ENCODE measurements at places on chromosomes 2 and 18.

DNA sequence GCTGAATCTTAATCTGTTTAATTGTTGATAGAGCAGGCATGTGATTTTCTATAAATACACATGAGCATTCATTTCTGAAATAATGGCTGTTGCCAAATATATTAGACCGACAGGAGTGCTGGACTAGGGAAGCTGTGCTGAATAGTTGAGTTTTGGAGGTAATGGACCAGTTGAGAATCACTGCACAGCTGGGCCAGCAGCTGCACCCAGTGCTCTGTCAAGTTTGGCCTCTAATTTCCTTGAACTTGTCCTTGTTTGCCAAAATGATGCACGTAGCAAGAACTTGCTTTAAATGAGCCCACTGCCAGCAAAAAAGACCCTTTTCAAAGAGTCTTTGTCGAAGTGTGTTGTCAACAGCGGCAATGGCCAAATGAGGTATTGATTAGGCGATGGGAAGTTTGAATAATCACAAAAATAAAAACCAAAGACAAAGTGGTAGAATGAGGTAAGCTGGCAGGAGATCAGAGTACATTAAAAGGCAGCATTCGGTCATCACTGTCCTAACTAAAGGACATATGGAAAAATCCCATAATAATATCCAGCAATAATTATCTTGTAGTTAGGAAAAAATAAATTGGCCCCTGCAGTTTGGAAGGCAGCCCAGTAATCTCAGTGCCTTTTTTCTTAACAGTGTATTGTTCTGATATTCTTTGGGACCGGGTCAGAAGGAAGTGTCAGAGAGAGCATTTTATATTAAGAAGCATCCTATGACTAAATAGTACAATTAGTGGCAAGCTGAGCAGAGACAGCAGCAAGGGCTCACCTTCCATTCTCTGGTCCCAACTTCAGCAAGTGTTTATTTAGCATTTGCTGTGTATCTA is 126.2 kb downstream of the RAPGEF4 start:
- no peak for DNase-seq

GRCh38 chr2:235951982-235952381 is 216.2 kb downstream of the GBX2 start:
- no peak for DNase-seq

- DNase-seq: no peak
Measured at GRCh38 chr18:24370120-24370519, 27.5 kb downstream of the OSBPL1A start.

- no peak for DNase-seq
Measured at GRCh38 chr18:27713738-27714095, 463.2 kb downstream of the CDH2 start.

GRCh38 chr2:158544998-158545397 is 88.2 kb downstream of the PKP4 start:
- no peak for DNase-seq

DNA sequence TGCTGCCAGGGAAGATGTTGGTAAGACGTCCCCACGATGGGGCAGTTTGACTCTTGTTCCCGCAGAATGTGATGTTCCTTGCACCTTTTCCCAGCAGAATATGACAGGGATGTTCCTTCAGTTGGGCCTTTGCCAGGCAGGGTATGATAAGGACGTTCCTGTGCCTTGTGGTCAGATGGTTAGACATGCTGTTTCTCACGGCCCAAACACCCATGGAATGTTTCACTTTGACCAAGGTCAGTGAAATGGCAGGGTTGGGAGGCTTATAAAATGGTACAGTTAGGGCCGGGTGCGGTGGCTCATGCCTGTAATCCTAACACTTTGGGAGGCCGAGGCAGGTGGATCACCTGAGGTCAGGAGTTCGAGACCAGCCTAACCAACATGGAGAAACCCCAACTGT is 40.3 kb upstream of the YPEL5 start:
- no peak for DNase-seq

DNA sequence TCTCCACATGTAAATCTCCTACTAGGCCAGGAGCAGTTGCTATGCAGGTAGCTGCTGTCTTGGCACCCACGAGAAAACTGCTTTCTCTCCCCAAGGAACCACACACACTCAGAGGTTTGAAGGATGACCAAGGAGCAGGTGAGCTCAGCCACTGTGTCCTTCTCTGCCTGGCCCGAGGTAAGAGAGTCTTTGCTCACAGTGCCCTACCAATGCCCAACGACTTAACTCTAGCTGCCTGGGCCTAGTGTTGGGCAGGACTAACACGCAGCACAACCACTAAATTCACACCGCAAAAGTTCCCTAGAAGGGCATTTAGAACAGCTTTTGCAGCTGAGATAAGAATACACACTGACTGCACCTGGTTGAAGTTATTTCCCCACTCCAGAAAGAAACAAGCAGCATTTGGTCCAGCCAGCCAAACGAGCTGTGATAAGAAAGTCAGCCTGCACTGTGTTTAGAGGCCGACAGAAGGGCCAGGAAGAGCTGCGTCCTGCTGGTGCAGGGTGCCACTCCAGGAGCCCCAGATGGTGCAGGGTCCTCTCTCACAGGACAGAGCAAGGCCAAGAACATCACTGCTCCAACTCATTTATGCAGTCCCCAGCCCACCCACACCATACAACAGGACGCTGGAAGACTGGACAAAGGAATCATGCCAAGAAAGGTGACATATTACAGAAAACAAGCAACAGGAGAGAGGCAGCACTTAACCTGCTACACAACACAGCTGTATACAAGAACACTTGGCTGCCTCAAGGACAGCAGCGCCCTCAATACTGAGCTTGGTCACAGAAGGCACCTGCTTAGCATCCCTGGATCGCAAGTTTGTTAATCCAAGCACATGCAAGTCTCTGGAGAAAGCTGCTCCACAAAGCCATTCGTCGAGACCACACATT is 12.5 kb downstream of the HDLBP start:
- no peak for DNase-seq

DNA sequence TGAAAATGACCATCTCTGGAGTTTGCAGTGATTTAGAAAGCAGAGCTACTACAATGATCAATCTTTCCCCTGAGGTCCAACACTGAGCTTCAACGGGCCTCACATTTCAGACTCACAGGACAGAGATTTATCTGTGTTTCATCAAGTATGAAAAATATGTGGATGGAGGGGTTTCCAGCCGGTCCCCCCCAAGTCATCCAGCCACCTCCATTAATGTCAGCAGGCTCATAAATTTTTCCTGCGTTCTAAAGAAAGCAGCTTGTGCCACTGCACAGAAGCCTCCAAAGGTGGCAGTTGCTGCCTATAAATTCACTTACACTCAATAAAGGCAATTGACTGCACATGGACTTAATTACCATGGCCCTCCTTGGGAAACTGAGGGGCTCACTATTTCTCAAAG is 117.4 kb upstream of the ACKR3 start:
- DNase-seq: no peak

DNA sequence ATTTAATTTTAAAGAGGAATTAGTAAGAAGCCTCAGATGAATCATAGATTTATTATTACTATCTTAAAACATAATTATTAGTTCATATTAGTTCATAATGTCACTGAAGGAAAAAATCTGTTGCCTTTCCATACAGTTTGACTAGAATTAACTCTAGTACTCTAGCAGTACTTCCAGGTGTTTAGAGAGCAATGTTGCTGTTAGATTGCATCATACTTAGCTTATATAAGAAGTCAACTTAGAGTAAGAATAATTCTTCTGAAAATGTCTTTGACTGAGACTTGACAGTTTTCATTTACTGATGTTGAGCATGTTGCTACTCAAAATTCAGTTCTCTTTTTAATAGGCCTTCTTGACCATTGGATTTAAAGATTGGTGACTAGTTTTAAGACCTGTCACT is 4.7 kb downstream of the RAB3GAP1 start:
- DNase-seq: no peak
